Activated CD8-positive, alpha-beta memory T cell treated with anti-CD3 and anti-CD28 coated beads for 1 hour (primary cell): ENCODE measurements at places on chromosomes 13 and 19.

- DNase-seq, result no peak
Observed at GRCh38 chr13:50355797-50356196, 340.6 kb downstream of the KCNRG start.

DNA sequence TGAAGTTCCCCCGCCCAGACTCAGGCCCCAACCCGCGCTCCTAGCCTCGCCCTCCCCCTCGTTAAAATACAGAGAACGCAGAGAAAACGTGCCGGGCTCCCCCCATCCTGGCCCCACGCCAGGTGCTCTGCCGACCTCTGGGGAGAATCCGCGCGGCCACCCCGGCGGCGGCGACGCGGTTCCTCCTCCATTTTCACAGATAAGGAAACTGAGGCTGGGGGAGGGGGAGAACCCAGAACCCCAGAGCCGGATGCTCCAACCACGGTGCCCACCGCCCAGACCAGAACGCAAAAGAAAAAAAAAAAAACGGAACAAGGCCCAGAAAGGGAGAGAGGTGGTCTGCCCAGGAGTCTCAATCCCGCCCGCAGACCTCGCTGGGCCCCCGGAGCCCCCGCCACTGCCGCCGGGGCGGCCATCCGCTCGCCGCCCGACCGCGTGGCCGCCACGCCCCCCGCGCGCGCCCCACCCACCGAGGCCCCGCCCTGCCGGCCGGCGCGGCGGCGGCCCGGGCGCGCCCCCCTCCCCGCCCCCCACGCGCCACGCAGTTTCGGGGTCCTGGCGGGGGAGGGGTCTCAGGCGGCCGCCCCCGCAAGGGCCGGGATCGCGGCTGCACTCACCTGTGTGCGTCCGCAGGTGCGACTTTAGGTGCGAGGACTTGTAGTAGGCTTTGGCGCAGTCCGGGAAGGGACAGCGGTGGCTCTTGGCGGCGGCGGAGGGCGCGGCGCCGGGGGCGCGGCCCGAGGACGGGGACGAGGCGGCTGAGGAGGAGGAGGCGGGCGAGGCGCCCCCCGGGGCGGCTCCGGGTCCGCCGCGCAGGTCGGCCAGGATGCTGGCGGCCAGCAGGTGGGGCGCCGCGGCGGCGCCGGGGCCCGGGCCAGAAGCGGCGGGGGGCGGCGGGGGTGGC is 703 bp downstream of the KLF16 start:
- DNase-seq, result peak; percentile 42

GRCh38 chr13:27625839-27626238 is 4.1 kb downstream of the POLR1D start:
- DNase-seq, result no peak

DNA sequence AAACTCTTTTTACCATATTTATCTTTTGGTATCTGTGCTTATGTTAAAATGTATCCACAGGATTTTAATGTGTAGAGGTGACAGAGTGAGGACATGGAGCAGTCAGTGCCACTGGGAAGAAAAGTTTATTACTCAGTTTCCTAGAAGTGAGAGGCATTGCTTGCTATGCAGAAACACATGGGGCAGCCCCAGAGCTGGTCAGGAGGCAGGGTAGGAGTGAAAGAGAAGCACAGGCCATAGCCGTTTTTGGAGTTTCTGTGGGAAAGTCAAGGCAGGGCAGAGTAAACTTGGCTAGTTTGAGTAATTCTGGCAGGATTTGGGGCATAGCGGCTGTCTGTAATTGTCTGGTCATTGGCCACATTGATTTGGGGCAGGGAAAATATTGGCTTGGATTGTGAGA is 370.9 kb downstream of the FGF9 start:
- no peak for DNase-seq

DNA sequence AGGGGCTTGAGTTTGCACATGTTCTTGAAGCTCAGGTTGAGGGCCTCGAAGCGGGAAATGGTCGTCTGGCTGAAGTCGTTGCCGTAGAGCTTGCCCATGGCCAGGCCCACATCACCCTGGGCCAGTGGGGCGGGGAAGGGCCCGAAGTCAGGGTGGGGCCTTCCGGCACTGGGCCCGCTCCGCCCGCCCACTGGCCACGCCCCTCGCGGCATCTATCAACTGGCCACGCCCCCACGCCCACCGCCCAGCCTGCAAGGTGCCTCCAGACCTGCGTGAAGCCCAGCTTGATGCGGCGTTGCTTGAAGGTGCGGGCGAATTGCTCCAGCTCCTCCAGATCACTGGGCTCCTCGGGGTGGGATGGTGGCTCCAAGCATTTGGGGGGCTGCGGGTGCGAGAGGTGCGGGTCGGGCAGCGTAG is 19.9 kb downstream of the ZNF574 start:
- DNase-seq, result no peak

DNA sequence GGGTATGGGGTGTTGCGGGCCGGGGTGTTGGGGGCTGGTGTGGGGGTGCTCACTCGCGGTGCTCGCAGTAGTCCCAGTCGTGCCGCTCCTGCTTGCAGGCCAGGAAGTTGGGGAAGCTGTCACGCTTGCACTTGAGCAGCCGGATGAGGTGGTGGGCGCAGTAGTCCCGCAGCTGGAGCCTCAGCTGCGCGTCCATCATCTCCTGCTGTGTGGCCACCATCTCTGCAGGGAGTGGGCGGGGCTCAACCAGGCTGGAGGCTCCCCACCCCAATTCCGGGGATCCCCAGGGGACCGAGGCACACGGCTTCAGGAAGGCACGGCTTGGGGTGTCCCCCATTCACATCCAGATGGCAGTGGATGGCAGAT is 5.2 kb downstream of the NDUFB7 start:
- DNase-seq, result no peak

DNA sequence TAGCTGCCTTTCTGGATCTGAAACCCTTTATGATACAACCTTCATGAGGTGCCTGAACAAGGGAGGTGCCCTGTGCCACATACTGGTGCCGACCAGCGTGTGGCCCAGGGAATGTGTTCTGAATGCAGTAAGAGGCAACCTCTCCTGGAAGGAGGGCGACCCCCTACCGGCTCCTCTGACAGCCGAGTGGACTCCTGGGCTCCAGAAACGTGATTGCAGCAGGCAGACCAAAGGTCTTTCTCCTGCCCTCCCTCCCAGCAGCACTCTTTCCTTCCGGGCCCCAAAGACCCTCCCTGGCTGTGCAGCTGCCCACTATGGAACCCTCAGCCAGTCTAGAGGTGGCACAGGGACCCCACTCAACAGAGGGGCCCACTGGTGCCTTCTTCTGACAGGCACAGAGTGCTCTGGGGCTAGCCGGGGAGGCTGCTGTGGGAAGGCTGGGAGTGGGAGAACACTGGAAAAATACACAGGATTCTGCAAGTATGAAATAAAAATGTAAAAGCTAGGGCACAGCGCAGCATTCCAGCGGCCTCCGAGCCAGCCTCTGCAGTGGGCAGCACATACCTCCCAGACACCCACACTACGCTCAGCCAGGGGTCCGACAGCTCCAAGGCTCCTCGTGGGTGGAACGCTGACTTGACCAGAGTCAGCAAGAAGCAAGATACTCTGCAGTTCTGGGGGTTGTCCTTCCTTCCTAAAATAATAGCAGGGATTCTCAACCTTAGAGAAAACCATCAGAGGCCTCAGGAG is 14.9 kb downstream of the SH3GL1 start:
- no peak for DNase-seq

GRCh38 chr13:99987154-99988019 is 5.8 kb downstream of the ZIC2 start:
- DNase-seq, result no peak

- DNase-seq, result no peak
Observed at GRCh38 chr19:30066781-30067759, 125.0 kb downstream of the URI1 start.

DNA sequence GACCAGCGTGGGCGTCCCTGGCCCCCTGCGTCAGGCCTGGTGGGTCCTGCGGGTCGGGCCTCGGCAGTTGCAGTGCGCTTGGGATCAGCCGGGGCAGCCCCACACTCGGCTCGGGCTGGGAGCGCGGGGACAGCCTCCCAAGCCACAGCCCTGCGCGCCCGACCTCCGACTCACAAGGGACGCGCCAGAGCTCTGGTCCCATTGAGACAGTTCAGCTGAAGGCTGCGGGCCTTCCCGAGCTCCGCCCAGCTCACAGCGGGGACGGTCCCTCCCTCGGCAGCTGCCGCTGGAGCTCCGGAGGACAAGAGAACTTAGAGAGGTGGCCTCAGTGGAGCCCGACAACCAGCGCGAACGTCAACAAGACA is 45.7 kb upstream of the ZNF730 start:
- DNase-seq, result no peak

GRCh38 chr13:100156788-100157187 is 67.9 kb downstream of the PCCA start:
- DNase-seq, result no peak

- no peak for DNase-seq
Observed at GRCh38 chr13:96809366-96810096, 184.7 kb downstream of the OXGR1 start.

GRCh38 chr19:33825556-33825955 is 28.9 kb downstream of the KCTD15 start:
- DNase-seq, result no peak

DNA sequence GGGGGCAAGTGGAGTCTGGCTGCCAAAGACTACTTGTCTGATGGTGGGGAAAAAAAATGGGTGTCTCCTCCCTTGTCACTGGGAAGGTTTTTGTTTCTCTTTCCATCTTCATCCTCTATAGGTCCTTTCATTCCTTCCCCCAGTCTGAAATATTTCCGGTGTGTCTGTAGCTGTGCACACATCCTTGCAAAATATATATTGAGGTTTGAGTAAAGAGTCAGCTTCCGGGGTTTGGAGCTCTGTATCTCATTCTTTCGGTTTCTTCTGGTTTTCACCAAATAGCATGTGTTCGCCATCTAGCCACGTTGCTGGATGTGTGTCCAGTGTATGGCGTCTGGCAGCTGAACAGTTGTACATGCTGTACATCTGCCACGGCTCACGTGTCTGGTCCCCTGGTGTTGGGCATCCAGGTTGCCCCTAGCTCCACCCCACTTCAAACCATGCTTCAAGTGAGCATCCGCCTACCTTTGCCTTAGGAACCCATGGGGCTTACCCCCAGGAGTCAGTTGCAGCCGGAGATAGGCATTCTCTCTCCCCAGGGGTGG is 142.2 kb downstream of the SIPA1L3 start:
- DNase-seq, result no peak

DNA sequence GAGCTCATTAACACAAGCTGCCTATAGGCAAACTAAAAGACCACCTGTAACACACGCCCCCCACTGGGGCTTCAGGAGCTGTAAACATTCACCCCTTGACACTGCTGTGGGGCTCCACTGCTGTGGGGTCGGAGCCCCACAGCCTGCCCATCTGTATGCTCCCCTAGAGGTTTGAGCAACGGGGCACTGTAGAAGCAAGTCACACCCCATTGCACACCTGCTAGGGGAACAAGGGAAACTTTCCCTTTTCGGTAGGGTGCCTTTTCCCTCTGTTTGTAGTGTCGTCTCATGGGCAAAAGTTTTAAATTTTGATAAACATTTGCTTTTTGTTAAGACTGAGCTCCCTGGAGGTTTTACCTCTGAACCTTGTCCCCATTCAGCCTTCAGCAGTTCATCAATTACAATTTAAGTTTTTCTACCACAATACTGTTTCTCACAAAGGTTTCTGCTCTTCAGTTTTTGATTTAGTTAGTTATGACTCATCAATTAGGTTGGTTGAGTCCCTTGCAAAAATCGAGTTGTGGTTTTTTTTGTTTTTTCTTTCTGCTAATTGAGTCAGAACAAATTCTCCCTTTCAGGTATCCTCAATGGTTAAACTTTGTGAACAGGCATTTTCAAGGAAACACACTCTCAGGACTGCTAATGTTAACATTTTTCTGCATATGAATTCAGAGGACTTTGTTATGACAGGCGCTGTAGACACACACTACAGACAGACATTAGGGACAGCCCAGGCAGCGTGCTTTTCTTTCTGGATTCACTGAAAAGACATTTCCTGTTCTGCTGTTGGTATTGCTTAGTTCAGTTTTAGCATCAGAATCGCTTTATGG is 35.1 kb downstream of the ZNF433 start:
- no peak for DNase-seq

DNA sequence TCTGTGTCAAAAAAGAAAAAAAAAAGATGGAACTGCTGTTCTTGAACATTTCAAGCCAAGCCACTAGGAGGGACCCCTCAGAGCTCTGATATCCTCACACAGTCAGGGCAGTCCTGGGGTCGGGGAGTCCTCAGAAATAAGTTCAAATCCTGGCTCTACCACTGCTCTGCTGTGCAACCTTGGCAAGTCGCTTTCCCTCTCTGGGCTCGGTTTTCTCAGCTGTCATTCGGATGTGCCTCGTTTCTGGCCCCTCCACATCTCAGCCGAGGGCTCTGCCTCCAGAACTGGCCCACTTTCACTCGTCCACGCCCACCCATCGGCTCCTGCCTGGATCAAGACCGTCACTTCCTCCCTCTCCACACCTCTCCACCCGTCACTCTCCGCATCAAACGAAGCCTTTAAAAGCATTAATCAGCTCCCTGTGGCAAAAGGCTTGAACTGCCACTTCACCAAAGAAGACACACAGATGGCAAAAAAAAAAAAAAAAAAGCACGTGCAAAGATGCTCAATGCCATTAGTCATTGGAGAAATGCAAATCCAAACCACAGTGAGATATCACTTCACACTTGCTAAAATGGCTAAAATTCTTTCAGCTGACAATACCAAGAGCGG is 7.4 kb upstream of the ZNRF4 start:
- DNase-seq, result no peak

GRCh38 chr19:56139847-56140582 is 1.1 kb upstream of the ZNF444 start:
- DNase-seq, result no peak

- DNase-seq, result no peak
Observed at GRCh38 chr19:14187561-14187960, 18.4 kb downstream of the ADGRL1 start.

GRCh38 chr13:45752510-45752909 is 50.4 kb downstream of the CBY2 start:
- no peak for DNase-seq

- no peak for DNase-seq
Observed at GRCh38 chr13:27770809-27771208, 21.5 kb upstream of the GSX1 start.

DNA sequence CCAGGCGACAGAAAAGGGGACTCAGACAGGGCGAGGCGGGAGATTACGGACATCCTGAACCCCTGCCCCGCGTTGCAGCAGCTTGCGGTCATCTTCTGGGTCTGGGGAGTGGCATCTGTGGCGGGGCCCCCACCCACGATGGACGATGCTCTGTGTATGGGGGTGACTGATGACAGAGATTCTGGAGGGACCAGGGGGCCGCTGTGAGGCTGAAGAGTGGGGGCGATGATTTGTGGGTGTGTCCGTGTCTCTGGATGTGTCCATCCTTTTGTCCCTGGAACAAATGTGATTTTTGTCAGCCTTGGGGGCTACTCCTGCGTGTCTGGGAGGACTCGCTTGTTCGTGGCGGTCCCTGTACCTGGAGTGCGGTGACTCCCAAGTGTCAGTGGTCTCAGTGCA is 17.7 kb downstream of the ZNF77 start:
- DNase-seq, result no peak

DNA sequence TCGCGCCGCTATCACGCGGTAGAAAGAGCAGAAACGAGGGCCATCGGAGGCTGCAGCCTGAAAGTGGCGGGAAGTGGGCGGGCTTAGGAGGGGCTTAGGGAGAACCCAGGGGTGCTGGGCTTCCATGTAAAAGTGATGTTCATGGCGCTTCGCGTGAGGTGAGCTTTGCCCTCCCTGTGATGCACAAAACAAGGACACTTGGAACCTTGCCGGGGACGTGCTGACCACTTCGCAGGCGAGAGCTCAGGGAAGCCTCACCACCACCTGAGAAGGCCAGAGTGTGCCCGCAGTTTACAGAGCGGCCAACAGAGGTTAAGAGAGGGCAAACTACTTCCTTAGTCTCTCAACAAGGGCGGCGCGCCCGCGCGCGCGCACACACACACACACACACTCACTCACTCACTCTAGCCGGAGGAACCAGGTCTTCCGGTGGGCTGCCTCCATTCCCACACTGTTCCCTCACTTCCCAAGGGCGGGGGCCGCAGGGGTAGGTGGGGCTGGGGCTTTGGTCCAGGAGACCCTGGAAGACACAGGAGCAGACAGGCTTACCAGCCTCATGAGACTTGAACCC is 651 bp downstream of the GAPDHS start:
- peak; percentile 25 for DNase-seq
